Esophagus squamous epithelium (tissue), 5 donors: ENCODE measurements at places on chromosomes 11 and 22. TPM values are rescaled to one million over a fixed set of nuclear protein-coding genes. Genes with fewer than 3 reads are reported as not detected.

The SLC25A18 gene
- not detected for total RNA-seq

DNA sequence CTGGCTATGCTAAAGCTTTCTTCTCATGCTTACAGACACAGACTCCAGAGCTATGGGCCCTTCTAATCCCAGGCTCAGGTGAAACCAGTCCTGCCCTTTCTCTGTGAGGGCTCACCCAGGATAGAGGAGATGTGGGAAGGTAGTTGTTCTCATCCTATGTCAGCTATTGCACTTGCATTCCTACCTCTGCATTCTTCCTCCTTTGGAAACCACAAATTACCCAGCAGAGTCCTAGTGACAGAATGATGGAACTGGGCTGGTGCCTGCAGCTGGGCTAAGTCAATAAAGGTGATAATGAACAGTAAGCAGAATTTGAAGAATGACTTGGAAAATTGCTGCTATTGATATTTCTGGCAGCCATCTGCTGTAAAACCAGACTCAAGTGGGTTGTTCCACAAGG is 560.0 kb downstream of the TMEM135 start:
- DNase-seq: no peak

DNA sequence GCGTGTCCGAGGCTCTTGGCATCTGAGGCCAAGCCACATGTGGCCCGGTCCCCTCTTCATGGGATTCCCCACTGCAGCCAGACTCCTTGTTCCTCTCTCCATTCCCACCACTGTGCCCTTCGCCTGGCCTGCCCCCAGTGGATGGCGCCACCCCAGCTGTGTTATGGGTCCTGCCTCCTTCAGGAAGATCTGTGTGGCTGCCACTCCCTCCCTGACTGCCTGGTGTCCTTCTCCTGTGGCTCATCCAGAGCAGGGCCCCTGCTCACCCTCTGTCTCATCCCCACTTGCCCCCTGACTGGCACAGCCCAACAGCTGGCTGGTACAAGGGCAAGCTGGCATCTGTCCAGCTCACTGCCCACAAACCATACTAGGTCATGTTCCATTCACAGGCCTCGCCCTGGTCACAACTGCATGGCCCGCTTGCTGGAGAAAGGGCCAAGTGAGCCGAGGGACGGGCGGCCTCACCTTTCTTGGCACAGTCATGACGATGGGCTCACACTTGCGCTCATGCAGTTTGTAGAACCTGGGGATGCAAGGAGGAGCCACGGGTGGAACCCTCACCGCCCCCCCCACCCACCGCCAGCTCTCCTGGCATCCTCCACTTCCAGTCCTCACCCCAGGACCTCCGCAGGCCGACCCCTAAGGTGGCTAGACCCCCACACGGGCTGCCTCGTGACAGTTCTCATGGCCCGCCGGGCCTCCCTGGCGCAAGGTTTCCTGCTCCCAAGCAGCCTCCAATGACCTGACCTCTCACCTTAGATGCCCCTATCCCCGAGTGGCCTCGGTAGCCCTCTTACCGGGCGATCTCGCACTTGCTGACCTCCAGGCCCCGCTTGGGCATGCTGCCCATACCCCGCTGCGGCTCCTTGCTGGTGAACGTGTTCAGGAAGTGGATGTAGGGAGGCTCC is 2.1 kb upstream of the PTPRCAP start:
- no peak for DNase-seq

DNA sequence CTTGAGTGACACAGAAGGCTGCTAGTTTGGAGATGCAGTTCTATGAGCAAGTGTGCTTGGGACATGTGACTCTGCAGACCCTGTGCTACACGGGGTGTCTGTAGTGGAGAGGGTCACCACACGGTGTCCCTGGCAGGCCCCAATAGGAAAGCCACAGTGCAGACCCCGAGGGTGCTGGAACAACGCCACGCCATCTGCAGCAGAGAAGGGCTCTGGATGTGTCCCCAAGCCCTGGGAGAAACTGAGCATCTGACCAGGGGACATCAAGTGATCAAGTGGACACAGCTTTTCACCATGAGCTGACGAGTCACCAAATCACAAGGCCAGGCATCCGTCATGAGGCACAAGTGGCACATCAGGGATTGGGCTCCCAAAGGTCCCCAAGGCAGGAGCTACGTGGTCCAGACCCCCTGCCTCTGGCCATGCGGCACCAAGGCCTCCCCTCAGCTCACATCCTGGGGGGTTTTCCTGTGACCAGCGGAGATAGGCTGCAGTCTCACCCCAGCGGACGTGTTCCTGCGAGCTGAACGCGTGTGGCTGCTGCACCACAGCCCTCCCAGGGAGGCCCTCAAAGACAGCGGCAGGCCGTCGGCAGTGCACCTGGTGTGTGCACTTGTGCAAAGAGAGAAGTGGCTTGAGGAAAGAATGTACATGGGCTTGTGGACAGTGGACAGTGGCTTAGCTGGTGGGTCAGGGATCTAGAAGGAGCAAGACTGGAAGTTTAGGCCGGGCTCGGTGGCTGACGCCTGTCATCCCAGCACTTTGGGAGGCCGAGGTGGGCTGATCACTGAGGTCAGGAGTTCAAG is 96.7 kb downstream of the RPS6KA4 start:
- no peak for DNase-seq

GRCh38 chr22:48796310-48797015 is 1031.2 kb downstream of the BRD1 start:
- DNase-seq: no peak

The APOA1 gene
- not detected for total RNA-seq

DNA sequence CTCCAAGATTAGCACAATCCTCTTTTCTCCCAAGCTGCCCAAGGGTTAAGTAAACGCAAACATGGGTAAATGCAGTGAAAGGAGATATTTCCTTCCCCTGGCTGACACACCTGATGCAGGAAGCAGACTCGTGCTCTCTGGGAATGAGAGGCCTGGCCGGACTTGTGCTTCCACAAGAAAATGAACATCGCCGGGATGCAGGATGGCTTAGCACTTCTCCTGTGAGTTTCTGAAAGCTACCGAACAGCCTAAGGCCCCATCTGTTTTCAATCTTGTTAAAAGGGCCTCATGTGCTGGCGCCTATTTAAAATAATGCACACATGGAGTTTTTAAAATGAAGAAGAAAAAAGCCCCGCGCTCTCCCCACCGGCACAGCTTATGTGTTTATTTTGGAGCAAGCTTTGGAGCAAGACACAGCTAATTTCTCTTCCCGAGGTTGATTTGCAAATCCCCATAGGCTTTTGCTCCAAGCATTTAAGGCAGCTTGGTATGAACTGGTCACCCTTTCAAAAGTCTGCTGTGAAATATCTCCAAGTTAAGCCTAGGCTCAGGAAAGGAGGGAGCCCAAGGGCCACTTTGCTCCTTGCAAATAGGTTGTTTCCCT is 100.9 kb downstream of the SYN3 start:
- DNase-seq: no peak

The OR5T3 gene
- total RNA-seq: not detected

GRCh38 chr11:109772892-109773291 is 320.3 kb upstream of the ZC3H12C start:
- DNase-seq: no peak

DNA sequence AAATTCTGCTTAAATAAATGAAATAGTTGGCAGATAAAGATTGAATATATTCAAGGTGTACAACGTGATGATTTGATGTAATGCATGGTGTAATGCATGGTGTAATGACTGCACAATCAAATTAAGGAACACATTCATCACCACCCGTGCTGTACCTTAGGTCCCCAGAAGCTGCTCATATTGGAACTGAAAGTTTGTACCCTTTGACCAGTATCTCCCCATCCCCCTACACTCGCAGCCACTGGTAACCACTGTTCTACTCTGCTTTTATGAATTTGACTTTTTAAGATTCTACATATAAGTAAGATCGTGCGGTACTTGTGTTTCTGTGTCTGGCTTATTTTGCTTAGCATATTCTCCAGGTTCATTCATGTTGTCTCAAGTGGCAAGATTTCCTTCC is 445.8 kb downstream of the OPCML start:
- DNase-seq: no peak

DNA sequence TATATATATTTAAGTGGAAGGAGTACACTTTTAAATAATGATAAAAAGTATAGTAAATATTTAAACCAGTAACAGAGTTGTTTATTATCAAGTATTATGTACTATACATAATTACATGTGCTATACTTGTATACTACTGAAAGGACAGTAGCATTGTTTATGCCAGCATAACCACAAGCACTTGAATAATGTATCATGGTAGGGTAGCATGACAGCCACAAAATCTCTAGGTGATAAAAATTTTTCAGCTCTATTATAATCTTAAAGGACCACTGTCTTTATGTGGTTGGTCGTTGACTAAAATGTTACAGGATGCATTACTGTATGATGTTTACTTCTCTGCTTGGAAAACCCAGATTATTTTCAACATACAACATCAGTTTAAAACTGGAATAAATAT is 349.2 kb downstream of the CASP12 start:
- no peak for DNase-seq

The CEND1 gene
- total RNA-seq: not detected

The FGF3 gene
- total RNA-seq: not detected

DNA sequence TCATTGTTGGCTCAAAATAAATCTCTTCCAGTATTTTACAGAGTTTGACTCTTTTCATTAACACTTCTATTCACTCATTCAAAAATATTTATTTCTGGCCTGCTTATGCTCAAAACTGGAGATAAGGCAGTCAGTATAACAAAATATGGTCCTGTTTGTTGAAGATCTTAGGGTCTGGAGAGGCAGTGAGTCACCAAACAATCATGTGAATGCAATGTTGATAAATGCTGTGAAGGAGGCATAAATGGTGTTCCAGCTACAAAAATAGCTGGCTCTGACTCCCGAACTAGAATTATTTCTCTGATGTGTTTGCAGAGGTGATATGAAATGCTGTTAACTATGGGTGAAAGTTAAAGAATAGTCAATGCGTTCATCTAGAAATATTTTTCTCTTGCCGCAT is 390.6 kb downstream of the AASDHPPT start:
- DNase-seq: no peak

The ISX gene
- not detected for total RNA-seq

DNA sequence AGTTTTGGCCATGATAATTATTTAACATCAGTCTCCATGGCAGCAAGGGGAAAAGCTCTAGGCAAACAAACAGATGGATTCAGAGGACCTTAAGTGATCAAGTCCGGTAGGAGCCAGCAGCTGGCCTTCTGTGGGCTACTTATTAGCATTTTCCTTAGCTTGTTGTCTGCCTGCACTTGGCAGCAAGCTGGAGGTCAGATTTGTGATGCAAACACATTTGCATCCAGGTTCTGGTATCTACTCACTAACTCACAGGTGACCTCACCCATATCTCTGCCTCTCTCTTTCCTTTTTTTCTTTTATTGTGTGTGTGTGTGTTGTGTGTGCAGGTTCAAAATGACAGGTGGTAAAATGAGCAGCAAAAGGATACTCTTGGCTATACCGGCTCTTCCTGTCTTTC is 32.3 kb downstream of the ARHGAP42 start:
- no peak for DNase-seq

The CCDC116 gene
- not detected for total RNA-seq

GRCh38 chr22:30990690-30991089 is 21.6 kb downstream of the TUG1 start:
- DNase-seq: no peak

GRCh38 chr11:129093283-129093682 is 98.8 kb downstream of the ARHGAP32 start:
- no peak for DNase-seq
